ENCODE measurements at places on chromosomes 1 and 21.

- no peak for DNase-seq
These were observed 71.2 kb downstream of the PLA2G4A start for GRCh38 chr1:186899977-186900376.

GRCh38 chr1:236768601-236769000 is 26.5 kb upstream of the MTR start:
- no peak for DNase-seq

GRCh38 chr1:24248859-24249258 is 61.8 kb upstream of the IFNLR1 start:
- DNase-seq, result no peak

DNA sequence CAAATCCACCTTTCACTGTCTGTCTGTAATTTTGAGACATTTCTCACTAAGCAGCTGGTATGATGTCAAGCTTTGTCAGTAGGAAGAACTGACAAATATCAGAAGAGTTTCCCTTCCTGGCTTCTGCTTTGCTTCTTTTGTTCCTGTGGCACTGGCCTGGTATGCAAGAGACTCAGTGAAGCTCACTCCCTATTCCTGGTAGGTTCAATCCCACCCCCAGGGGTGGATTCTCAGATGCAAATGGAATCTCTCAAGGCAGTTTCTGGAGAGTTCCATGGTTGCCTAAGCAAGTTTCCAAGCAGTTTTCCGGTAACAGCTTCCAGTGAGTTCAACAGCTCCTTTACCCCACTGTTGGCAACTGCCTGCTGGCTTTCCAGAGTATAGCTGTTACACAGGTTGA is 683.4 kb downstream of the PTPRC start:
- no peak for DNase-seq

Measured in left lobe of liver (tissue), 2 donors.